ENCODE measurements at places on chromosomes 6 and 20. TPM values are rescaled to one million over a fixed set of nuclear protein-coding genes. Genes with fewer than 3 reads are reported as not detected.

DNA sequence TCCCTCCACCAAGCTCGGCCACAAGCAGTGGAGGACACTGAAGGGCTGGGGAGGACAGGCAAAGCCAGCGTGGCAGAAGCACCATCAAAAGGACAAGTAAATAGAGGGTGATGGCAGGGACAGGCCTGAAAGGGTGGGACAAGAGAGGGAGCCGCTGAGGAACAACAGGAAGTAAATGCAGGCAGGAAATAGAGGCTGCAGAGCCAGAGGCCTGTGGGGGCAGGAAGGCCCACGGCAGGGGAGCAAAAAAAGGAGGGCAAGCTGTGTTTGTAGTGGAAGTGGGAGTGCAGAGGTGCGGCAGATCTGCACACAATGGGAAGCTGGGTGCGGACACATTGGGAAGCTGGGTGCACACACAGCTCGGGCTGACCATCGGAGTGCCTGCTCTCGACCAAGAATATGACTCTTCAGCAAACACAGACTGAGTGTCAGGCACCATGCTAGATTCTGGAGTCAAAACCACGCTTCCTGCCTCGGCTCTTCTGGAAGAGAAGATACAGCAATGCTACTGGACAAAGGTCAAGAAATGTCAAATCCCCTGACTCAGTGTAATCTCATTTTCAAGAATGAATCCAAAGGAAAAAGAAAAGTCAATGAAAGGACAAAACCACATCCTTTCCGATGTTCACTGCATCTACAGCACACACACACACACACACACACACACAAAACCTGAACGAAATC, 40.4 kb upstream of the RAB22A start:
- DNase-seq: no peak

- no peak for DNase-seq
Measured at GRCh38 chr6:146578054-146578453, 20.7 kb upstream of the ADGB start.

DNA sequence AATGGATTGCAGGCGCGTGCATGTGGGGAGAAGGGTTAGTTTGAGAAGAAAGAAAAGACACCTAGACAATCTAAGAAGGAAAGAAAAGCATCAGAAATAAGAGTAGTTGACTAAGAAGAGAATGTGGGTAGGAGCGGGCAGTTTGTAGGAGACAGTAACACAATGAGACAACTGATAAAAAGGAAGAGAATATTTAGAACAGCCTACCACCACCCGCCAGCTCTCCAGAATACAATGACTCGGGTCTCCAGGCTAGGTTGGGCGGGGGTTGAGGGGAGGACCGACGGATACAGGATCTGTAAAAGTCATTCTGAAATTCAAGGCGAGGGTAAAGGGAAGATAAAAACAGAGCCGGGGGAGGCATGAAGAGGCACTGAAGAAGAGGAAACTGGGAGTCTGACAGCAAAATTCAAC, 712 bp downstream of the ABHD16A start:
- no peak for DNase-seq

DNA sequence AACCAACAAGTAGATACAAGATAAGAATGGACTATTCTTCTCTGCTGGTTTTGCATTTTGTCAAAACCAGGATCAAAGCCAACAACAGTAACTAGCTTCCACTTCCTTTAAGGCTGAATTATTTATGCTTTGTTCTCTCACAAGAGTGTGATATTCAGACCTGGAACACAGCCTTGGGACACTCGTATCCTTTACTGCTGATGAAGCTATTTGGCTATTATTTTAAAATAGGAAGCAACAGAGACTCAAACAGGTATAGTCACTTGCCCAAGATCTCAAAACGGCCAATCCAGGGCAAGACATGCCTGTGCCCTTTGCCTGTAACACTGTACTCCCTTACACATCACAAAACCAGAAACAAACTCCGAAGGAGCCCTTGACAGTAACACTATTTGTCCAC, 19.9 kb downstream of the SPTLC3 start:
- DNase-seq: no peak

DNA sequence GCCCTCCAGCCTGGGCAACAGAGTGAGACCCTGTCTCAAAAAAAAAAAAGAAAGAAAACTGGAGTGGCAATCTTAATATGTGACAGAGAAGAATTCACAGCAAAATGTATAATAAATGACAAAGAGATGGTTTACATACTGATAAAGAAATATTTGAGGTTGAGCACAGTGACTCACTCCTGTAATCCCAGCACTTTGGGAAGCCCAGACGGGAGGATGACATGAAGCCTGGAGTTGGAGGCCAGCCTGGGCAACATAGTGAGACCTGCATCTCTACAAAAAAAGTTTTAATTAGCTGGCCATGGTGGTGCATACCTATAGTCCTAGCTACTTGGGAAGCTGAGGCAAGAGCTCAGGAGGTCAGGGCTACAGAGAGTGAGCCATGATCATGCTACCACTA, 12.4 kb upstream of the DEFB118 start:
- no peak for DNase-seq

GRCh38 chr6:131854803-131855202, 47.0 kb downstream of the ENPP1 start:
- no peak for DNase-seq

- DNase-seq: no peak
Measured at GRCh38 chr6:145733810-145734209, 1.5 kb downstream of the EPM2A start.

The SIM1 gene
- not detected for polyA plus RNA-seq

The CLVS2 gene
- 0.05 TPM for polyA plus RNA-seq

The SLC32A1 gene
- polyA plus RNA-seq: not detected

The ABHD16B gene
- polyA plus RNA-seq: not detected

The MCHR2 gene
- not detected for polyA plus RNA-seq

The ADA gene
- polyA plus RNA-seq: 28.3 TPM

The MRPS10 gene
- polyA plus RNA-seq: 29.8 TPM

The BMP6 gene
- not detected for polyA plus RNA-seq

The DDX43 gene
- not detected for polyA plus RNA-seq

The SLC52A3 gene
- polyA plus RNA-seq: not detected
